Stimulated activated CD8-positive, alpha-beta memory T cell treated with anti-CD3 and anti-CD28 coated beads, Interleukin-7, amount 100 ng/mL, for 48 hours (primary cell): ENCODE measurements at places on chromosomes 12 and 14.

- DNase-seq: no peak
Observed at GRCh38 chr12:49961993-49962764, 507 bp downstream of the AQP5 start.

DNA sequence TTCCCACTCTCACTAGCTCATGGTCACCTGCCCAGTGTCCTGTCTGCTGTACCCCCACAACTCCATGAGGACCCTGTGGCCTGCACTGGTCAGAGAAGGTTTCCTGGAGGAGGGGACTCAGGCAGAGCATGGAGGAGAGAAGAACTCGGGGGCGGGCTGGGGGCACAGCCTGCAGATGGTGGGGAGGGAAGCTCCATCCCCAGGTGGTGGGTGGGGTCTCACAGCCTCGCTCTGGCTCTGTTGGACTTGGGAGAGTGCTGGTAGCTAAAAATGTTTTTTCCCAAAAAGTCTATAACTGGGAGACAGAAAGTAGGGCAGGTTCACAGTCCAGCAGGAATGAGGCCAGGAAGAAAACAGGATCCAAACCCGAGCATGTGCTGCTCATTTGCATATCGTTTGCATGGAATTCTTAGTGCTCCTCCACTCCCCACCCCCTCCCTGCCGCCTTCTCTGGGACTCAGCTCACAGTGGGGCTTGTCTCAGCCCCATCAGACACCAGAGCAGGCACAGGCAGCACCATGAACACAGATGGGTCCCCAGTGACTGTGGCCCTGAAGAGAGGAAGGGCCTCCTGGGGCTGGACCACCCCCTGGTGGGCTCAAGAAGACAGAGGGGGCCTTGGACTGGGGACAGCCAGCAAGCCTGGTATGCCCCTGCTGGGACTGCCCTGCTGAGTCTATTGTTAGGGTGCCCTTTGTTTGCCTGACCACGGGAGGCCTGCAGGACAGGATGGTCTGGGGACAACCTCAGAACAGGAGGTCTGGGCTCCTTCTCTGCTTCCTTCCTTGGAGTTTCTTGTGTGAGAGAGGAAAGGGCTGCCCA lies 67.0 kb upstream of the SFSWAP start:
- no peak for DNase-seq

- DNase-seq: no peak
Observed at GRCh38 chr14:31930493-31931240, 146.4 kb upstream of the ARHGAP5 start.

- DNase-seq: no peak
Observed at GRCh38 chr14:99521176-99522024, 40.2 kb downstream of the CCNK start.

DNA sequence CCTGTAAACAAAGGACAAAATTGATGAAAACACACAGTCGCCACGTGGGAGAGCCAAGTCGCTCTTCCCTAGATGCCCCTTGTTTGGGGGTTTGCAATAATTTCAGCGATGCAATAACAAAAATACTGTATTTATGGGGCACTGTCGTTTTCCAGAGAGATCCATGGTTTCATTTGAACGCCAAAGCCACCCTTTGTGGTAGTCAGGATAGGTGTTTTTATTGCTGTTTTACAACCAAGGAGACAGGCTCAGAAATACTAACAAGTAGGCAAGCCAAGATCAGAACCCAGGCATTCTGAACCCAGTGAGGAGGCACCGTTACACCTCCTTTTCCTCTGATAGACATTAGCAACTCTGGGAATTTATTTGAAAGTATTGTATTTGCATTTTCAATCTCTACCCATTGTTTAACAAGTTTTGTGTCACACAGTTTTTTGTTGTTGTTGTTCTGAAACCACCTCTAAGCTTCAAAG lies 831 bp upstream of the BTBD7 start:
- DNase-seq: no peak

DNA sequence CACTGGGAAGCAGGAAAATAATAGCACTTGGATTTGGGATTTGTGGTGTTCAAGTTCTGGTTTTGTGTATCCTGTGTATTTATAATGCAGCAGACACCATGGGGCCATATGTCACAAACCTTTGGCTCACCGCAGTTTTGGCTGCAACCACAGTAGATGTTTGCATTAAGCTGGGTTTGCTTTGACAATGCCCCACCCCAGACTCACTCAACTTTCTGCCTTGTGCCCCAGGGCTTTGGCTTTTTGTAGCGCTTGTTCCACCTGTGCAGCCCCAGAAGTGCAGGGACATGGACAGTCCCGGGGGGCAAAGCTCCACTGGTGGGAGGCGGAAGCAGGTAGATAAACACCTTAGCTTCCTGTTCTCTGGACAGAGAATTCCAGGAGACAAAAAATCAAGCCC lies 446.9 kb downstream of the MED13L start:
- no peak for DNase-seq

DNA sequence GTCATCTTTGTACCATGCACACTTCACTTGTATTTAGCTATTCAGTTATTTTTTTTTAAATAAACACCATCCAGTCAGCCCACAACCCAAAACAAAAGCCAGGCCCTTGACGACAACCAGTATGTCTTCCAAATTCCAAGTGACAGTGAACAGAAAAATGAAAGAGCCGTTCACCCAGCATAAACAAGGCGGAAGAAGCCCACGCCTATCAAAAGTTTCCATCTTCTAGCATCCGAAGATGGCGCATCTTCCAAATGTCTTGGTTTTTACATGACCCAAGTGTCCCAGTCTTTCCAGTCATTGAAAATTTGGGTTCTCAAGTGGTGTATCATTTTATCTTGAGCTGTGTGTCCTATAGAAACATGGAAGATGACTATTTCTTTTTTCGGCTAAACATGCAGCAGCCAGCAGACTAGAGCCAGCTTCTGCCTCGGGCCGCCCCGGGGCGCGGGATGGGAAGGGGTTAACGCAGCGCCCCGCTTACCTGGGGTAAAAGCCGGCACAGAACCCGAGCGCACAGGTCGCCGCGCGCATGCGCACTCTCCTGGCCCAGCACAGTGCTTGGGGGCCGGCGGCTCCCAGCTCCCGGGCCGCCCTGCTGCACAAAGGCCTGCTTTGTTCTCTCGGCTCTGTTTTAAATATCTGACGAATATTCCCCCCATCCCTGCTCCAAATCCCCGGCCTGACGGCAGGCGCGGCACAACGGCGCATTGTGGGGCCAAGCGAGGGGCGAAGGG lies 164.8 kb downstream of the ZFP36L1 start:
- DNase-seq: no peak

DNA sequence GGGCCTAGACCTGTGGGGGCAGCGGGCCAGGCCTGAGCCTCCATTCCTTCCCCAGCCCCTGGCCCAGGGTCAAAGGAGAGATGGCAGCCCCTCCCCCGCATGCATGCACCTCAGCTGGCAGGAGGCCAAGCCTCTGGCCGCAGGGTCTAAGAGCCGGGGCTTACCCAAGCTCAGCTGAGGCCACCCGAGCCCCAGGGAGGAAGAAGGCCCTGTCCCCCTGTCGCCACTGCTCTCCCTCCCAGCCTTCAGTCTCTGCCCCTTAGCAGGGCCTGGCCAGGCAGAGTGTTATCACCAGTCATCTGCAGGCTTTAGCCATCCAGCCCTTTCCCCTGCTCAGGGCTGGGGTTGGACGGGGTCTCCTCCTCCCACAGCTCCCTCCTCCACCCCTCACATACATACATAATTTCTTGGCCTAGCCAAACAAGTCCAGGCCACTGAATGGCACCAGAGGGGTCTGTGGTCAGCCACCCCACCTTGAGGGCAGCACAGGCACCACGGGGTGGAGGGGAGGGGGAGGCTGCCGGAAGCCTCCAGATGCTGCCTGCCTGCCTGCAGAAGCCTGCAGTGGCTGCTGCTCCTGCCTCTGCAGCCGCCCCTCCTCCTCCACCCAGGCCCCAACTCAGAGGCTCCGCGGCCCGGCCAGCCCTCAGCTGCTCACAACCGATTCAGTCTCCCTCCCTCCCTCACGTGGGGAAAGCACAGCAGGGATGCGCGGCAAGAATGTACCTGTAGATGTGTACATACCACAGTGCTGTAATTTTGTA lies 22.8 kb downstream of the RAB35 start:
- no peak for DNase-seq

DNA sequence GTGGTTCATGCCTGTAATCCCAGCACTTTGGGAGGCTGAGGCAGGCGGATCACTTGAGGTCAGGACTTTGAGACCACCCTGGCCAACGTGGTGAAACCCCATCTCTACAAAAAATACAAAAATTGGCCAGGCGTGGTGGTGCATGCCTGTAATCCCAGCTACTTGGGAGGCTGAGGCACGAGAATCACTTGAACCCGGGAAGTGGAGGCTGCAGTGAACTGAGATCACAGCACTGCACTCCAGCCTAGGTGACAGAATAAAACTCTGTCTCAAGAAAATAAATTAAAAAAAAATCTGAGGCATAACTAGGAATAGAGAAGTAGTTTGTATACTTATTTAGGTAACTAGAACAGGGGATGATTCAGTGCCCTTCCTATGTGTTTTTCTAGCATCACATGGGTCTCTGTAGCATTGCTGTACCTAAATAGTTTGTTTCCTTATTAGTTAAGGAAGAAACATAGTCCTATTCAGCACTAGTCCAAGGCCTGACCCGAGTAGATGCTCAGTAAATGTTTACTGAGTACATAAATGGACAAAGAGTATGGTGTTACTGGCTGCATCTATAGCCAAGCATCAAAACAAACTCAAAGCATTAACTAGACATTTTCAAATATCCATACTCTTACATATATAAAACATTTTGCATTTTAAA lies 21.7 kb downstream of the TAOK3 start:
- no peak for DNase-seq

DNA sequence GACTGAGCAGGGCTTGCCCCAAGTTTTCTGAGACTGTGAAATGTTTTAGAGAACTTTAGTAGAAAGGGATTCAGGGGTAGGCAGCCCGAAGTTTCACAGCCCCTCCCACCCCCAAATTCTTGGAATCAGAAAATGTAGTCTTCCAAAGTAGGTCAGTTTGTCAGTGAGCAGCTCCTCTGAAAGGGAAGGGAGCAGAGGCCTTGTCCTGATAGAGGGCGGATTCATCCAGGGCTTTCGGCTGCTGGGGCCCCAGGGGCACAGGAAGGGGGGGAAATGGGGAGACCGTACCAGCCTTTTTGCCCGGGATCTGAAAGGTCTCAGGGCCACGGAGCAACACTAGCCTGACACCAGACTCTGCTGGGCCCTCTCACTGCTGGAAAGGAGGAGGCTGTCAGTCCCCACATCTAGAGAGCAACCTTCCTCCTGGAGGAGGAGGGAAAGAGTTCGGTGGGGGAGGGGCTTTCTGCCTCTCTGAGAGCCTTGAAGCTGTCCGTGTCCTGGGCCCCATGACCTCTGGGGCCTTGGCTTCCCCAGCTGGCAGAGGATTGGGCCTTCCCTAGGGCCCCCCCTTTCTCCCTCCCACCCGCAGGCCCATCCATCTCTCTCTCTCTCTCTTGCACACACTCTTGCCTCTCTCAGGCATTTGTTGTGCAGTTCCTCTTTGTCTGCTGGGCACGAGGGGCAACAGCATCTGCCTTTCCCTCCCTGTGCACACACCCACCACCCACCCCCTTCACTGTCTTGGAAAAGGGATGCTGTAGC lies at the start of gene IKZF4:
Gene IKZF4, plus strand, starts transcription at position 621 of the 762 bp plus-strand sequence. CDS start 451 bp downstream, outside the sequence.
- no peak for DNase-seq

- DNase-seq: no peak
Observed at GRCh38 chr14:93941293-93941910, 14.3 kb downstream of the FAM181A start.

DNA sequence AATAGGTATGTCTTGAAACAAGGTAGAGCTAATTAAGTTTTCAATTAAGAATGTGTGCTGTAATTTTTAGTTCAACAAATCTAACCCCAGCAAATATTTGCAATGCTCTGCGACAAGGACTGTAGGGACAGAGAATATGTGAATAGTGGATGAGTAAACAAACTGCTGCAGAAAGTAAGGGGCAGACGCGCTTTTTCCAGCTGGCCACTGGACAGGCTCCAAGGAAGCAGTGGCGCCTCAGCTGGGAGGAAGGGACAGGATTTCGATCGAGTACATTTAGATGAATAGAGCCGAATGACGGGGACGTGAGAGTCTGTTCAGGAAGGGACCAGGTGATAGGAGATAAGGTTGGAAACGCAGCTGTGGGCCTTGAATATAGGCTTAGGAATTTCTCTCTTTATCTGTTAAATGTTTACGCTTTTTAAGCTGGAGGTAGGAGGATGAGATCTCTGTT lies 69.3 kb downstream of the ELK3 start:
- no peak for DNase-seq

GRCh38 chr14:75339059-75339458 lies 60.4 kb downstream of the FOS start:
- DNase-seq: no peak

DNA sequence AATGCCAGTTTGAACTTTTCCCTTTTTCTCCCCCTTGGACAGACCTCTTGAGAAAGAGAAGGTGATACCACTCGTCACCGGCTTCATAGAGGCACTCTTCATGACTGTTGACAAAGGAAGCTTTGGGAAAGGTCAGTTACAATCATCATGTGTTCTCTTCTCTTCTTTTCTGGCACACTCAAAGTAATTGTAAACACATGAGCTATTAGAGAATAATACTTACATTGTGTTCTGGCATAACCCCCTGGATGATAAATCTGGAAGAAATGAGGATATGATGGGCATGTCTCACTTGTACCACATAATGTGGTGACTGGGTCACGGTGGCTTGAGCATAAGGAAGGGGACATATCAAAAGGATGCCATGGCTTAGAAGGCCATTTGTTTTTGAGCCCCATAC lies 20.0 kb downstream of the UTP20 start:
- no peak for DNase-seq

GRCh38 chr12:50403001-50403440 lies 2.3 kb downstream of the LARP4 start:
- DNase-seq: no peak

GRCh38 chr12:3601461-3602150 lies 110.6 kb downstream of the PRMT8 start:
- DNase-seq: no peak

DNA sequence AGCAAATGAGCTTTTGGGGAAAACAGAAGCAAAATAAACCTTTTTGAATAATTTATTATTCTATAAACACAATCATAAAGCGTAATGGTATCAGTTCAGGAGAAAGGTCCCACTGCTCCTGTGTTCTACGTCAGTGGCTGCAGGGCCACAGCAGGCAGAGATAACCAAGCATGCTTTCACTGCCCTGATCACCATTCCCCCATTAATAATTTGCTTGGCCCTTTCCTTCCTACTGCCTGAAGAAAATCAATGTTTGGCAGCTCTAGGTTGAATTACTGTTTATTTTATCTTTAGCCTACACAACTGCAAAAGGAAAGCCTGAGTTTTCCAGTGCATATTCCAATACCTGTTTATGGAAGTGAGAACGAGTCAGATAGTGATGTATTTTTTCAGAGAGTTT lies 369.9 kb downstream of the DIO2 start:
- no peak for DNase-seq
